ENCODE measurements at places on chromosomes 4 and X. TPM values are rescaled to one million over a fixed set of nuclear protein-coding genes. Genes with fewer than 3 reads are reported as not detected.

Gene SFRP2
- total RNA-seq: 9.5 TPM

Gene PDE5A
- total RNA-seq: 21.1 TPM

DNA sequence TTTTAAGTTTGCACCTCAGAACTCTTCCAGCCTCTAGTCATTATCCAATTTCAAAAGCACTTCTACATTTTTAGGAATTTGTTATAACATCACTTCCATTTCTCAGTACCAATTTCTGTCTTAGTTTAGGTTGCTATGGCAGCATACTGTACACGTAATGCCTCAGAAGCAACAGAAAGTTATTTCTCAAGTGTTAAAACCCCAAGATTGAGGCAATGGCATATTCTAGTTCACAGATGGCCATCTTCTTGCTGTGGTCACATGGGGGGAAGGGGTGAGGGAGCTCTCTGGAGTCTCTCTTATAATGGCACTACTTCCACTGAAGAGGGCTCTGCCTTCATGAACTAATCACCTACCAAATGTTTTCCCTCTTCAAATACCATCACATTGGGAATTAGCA is 220.3 kb upstream of the CTSO start:
- no peaks in the 10 kb centered on the region for H3K36me3 ChIP-seq
- no peak for DNase-seq
- no peaks in the 10 kb centered on the region for H3K4me1 ChIP-seq
- H3K27ac ChIP-seq: no peak overlapping the region
- H3K27me3 ChIP-seq: no peaks in the 10 kb centered on the region

DNA sequence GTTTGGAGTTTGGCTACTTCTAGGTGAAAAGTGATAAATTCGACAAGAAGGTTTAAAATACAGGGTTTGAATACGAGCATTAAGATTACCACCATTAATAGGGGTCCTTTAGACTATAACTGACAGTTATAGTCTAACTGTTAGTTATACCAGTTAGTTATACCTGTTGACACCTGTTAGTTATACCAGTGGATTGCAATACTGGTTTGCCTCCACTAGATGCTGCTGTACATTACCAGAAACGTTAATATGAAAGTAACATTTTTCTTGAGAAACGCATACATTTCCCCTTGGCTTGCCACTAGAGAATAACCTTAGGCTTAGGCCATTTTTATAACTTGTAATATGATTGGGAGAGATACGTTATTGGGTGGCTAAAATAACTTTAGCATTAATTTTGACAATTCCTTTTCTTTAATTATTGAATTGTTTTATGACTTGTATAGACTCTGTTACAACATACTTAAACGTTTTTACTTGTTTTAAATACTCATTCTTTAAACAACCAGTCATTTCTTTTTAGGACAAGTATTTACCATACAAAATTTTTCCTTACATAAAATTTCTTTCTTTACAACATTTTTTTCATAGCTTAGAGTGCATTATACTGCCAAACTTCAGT is 911.2 kb downstream of the FSTL5 start:
- no peak overlapping the region for H3K27ac ChIP-seq
- H3K27me3 ChIP-seq: no peaks in the 10 kb centered on the region
- no peak for DNase-seq
- H3K36me3 ChIP-seq: no peaks in the 10 kb centered on the region
- H3K4me3 ChIP-seq: no peak overlapping the region
- no peaks in the 10 kb centered on the region for H3K4me1 ChIP-seq

DNA sequence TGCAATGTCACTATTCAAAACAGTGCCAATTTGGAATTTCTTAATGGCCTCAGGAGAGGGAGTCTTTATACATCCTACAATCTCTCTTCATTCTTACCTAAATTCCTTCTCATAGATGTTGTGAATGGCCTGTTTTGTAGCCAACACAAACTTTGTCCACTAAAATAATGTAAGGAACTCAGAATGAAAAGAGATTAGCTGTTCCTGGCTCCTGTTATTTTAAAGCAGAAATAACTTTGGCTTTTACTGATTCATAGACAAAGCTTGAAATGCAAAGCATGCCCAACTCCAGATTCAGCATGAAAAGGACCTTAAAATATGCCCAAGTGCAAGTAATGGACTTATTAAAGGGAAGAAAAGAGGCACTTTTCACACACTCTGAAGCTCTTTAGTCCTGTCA is 146.0 kb upstream of the GPC4 start:
- H3K4me3 ChIP-seq: no peak overlapping the region
- no peaks in the 10 kb centered on the region for H3K36me3 ChIP-seq
- no peaks in the 10 kb centered on the region for H3K4me1 ChIP-seq
- DNase-seq: no peak
